ENCODE measurements at places on chromosomes 2 and 18. TPM values are rescaled to one million over a fixed set of nuclear protein-coding genes. Genes with fewer than 3 reads are reported as not detected.

ALPI gene
- total RNA-seq, result not detected

IL18R1 gene
- 50.2 TPM for total RNA-seq

CCDC121 gene
- total RNA-seq, result 0.54 TPM

CPO gene
- total RNA-seq, result not detected

SESTD1 gene
- 12.3 TPM for total RNA-seq

DUSP2 gene
- total RNA-seq, result 436 TPM

- DNase-seq, result no peak
- H3K36me3 ChIP-seq, result no peaks in the 10 kb centered on the region
- H3K27ac ChIP-seq, result no peak overlapping the region
- no peak overlapping the region for H3K4me3 ChIP-seq
Measured at GRCh38 chr2:100042562-100042961, 99.8 kb downstream of the AFF3 start.

GRCh38 chr18:79049506-79049905 is 19.7 kb upstream of the ATP9B start:
- no peaks in the 10 kb centered on the region for H3K4me1 ChIP-seq
- DNase-seq, result no peak

- DNase-seq, result no peak
- H3K27me3 ChIP-seq, result no peaks in the 10 kb centered on the region
- peaks cover 13% of the 10 kb centered on the region for H3K36me3 ChIP-seq
- H3K4me3 ChIP-seq, result no peak overlapping the region
- H3K4me1 ChIP-seq, result peaks cover 32% of the 10 kb centered on the region
- peak overlapping the region; percentile 34 for H3K27ac ChIP-seq
Measured at GRCh38 chr2:210000464-210001324, 1.7 kb upstream of the RPE start.

DNA sequence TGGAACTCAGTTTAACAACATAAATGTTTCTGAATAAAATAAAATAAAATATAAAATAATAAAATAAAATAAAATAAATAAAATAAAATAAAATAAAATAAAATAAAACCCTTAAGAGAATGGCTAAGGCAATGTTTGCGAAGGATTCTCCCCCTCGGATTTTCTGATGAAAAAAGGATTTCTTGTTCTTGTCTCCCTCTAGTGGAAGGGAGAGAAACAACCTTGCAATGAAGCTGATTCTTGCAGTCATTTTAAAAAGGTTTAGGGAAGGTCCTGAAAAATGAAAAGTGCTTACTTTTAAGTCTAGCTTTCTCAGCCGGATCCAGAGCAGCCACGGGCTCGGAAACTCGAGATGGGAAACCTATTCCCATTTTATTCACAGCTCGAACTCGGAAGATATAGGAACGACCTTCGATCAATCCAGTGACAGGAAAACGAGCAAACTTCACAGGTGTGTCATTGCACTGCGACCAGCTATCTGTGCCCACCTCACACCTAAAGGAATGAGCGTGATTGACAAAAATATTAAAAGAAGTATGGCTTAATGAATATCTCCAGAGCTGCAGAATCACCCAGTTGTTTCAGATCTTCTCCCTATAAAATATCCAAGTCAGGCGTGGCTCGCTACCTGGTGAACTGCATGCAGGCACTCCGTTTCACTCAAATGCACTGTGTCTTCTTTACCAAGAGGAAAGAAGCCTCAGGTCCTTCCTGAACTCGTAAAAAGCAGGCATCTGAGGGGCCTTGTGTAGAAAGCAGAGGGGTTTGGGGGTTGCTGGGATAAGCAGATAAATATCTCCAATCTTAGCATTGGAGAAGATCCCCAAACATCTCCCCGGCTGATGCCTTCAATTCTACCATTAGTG is 68.1 kb downstream of the MYOM1 start:
- peaks cover 6% of the 10 kb centered on the region for H3K4me1 ChIP-seq
- DNase-seq, result peak; percentile 64
- no peak overlapping the region for H3K4me3 ChIP-seq
- peaks cover 6% of the 10 kb centered on the region for H3K27me3 ChIP-seq
- H3K27ac ChIP-seq, result no peak overlapping the region
- H3K36me3 ChIP-seq, result no peaks in the 10 kb centered on the region

DNA sequence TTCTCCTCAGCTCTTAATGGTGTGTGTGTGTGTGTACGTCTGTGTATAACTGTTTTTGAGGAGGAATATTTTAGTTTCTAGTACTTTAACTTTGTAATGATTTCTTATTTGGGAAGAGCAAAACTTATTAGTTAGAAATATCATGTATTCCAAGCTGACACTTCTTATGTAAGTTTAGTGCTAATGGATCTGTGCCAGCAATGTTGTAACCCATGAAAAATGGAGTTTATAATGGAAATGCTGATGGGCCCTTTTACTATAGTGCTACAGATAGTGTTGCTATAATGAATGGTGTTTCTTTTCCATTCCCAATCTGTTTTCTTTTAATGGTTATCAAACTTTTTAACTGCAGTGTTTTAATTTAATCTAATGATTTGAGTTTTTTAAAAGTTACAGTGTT is 49.8 kb upstream of the OTX1 start:
- H3K4me1 ChIP-seq, result no peaks in the 10 kb centered on the region
- no peak overlapping the region for H3K4me3 ChIP-seq
- H3K36me3 ChIP-seq, result peaks cover 5% of the 10 kb centered on the region
- DNase-seq, result no peak
- H3K27ac ChIP-seq, result no peak overlapping the region

GRCh38 chr2:6506361-6506794 is 359.3 kb downstream of the CMPK2 start:
- H3K27me3 ChIP-seq, result no peaks in the 10 kb centered on the region
- H3K36me3 ChIP-seq, result no peaks in the 10 kb centered on the region
- no peak overlapping the region for H3K4me3 ChIP-seq
- H3K27ac ChIP-seq, result no peak overlapping the region
- no peaks in the 10 kb centered on the region for H3K4me1 ChIP-seq
- no peak for DNase-seq

GRCh38 chr2:190927301-190927700 is 46.7 kb downstream of the GLS start:
- H3K4me1 ChIP-seq, result peaks cover 14% of the 10 kb centered on the region
- H3K27me3 ChIP-seq, result no peaks in the 10 kb centered on the region
- no peak overlapping the region for H3K27ac ChIP-seq
- H3K4me3 ChIP-seq, result no peak overlapping the region
- H3K36me3 ChIP-seq, result peaks cover 53% of the 10 kb centered on the region

GRCh38 chr18:78972930-78973331 is 6.7 kb upstream of the SALL3 start:
- H3K27ac ChIP-seq, result no peak overlapping the region
- H3K36me3 ChIP-seq, result peaks cover 7% of the 10 kb centered on the region
- H3K4me3 ChIP-seq, result no peak overlapping the region

GRCh38 chr18:55974521-55974920 is 386.5 kb upstream of the TCF4 start:
- H3K4me3 ChIP-seq, result no peak overlapping the region
- no peaks in the 10 kb centered on the region for H3K36me3 ChIP-seq
- H3K27ac ChIP-seq, result no peak overlapping the region
- H3K27me3 ChIP-seq, result no peaks in the 10 kb centered on the region
- no peak for DNase-seq

GRCh38 chr2:161172901-161173540 is 12.8 kb downstream of the TANK start:
- H3K36me3 ChIP-seq, result peaks cover 79% of the 10 kb centered on the region
- no peak for DNase-seq
- H3K4me1 ChIP-seq, result peaks cover 55% of the 10 kb centered on the region

GRCh38 chr18:25248755-25249154 is 103.2 kb downstream of the ZNF521 start:
- no peaks in the 10 kb centered on the region for H3K4me1 ChIP-seq
- DNase-seq, result no peak
- H3K27me3 ChIP-seq, result no peaks in the 10 kb centered on the region
- no peak overlapping the region for H3K4me3 ChIP-seq
- no peaks in the 10 kb centered on the region for H3K36me3 ChIP-seq

DNA sequence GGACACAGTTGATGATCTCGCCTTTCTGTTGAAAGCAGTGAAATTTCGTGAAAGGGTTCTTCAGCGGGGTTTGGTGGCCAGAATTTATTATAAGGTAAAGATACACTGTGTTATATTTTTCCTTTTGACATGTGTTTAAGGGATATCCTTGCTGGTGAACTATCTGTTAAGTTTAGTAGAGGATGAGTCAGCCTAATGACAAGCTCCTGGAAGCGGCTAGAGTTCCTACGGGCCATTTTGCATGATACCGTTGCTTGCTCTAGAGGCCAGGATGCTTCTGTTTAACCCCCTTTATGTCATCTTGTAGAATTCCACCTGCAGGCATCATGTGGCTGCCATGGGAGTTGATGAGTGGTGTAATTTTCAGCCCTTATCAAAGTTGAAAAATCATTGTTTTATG is 124.8 kb upstream of the BCL2L11 start:
- no peak overlapping the region for H3K27ac ChIP-seq
- DNase-seq, result no peak
- peaks cover 2% of the 10 kb centered on the region for H3K4me1 ChIP-seq
- H3K27me3 ChIP-seq, result peaks cover 63% of the 10 kb centered on the region
- no peak overlapping the region for H3K4me3 ChIP-seq
